Amniotic stem cell (primary cell): ENCODE measurements at places on chromosomes 3 and 15.

GRCh38 chr15:73305331-73306211, 63.2 kb downstream of the HCN4 start:
- peak; percentile 21 for DNase-seq

- DNase-seq = no peak
These were observed 227.5 kb upstream of the EPHA3 start for GRCh38 chr3:88879905-88880304.

GRCh38 chr15:95087253-95087609, 855.9 kb downstream of the MCTP2 start:
- DNase-seq = no peak

- DNase-seq = no peak
These were observed 65.8 kb upstream of the LINGO1 start for GRCh38 chr15:77698481-77698880.

GRCh38 chr3:66052721-66053549, 14.2 kb upstream of the MAGI1 start:
- no peak for DNase-seq

DNA sequence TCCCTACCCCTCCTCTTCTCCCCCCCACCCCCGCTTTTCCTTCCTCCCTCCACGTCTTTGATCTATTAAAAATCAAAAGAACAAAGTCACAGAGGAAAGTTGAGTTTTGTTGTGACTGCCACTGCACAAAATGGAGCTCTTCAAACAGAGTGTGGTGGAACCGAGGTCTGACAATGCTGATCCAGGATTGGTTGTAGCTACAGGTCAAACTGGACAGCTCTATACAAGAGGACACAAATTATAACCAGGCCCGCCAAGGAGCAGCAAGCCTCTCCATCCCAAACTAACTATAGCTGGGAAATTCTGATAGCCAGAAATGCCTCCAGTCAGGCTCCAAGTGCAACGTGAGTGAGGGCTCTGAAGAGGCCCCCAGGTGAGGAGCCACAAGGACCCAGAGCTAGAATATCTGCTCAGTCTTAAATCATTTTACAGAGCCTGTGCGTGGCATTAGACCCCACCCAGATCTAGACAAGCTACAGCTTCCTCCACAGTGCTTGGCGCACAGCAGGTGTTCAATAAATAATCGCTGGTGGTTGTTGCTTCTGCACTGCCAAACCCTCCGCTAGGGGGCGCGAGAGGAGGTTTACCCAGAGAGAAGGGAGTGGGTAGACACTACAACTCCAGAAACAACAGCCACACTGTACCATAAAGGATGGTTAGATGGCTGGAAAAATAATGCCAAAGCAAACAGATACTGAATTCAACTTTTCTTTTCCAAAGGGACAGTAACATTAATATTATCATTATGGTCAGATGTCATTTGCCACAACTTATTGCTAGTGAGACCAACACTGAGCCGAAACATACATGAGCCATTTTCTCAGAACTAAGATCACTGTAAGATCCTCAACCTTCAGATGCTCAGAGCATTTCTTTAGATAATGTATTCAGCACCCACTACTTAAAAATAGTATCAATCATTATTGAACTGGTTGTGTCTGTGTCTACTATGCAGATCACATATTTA, 44.6 kb downstream of the ZIC4 start:
- no peak for DNase-seq

DNA sequence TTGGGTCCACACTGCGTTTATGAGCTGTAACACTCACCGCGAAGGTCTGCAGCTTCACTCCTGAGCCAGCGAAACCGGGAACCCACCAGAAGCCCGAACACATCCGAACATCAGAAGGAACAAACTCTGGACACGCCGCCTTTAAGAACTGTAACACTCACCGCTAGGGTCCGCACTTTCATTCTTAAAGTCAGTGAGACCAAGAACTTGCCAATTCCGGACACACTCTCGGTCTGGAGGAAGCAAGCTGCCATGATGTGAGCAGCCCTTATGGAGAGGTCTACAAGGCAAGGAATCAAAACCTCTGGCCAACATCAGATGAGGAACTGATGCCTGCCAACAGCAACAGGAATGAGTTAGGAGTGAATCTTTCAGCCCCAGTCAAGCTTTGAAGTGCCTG, 62.9 kb downstream of the SLC28A2 start:
- no peak for DNase-seq

DNA sequence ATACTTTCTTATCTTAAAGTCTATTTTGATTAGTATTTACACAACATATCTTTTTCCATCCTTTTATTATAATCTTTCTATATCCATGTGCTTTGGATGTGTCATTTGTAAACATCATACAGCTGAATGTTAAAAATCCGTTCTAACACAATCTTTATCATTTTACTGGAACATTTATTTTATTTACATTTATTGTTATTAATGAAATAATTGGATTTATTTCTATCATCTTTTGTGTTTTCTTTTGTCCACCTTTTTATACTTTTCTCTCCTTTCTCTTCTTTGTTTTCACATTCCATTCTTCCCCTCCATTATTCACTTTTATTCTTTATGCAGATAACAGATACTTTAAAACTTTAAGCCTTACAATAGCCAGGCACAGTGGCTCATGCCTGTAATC, 34.7 kb upstream of the CTDSPL start:
- no peak for DNase-seq

- no peak for DNase-seq
These were observed 92.4 kb downstream of the COL6A6 start for GRCh38 chr3:130609166-130609979.

DNA sequence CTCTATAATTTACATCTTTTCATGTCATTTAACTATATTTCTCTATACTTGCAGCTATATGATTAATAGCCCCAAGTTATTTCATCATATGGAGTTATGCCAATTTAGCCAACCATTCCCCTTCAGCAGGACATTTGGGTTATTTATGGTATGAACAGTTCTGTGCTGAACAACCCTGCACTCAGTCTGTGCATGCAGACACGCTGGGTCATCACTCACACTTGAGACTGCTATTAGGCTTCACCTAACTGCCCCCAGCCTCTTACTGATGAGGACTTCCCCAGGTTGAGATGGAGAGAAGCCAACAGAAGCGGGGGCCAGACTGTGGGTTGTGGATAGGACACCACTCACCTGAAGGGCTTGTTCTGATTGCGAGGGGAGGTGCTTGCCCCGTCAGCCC, 7.3 kb downstream of the TADA3 start:
- no peak for DNase-seq

GRCh38 chr3:10563396-10563795, 58.0 kb upstream of the ATP2B2 start:
- no peak for DNase-seq

- DNase-seq = no peak
These were observed 8.0 kb upstream of the MESP2 start for GRCh38 chr15:89768071-89768500.

DNA sequence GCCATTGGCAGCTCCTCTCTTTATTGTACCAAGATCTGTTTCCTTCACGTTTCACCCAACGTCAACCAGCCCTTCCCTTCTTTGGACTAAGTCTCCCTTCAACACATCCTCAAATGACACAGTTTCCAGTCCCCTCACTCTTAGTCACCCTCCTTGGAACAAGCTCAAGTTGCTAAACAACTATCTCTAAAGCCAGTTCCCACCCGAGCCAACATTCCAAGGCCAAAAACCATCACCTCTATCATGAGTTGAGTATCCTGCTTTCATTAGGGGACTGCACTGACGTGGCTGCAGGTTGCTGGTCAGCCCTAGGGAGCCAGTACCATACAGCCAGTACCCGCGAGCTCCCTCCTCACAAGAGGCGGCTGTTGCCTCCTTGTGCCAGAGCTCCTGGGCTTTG, 73.8 kb downstream of the LIPC start:
- DNase-seq = no peak

GRCh38 chr3:107643038-107643883, 120.5 kb downstream of the BBX start:
- DNase-seq = no peak

DNA sequence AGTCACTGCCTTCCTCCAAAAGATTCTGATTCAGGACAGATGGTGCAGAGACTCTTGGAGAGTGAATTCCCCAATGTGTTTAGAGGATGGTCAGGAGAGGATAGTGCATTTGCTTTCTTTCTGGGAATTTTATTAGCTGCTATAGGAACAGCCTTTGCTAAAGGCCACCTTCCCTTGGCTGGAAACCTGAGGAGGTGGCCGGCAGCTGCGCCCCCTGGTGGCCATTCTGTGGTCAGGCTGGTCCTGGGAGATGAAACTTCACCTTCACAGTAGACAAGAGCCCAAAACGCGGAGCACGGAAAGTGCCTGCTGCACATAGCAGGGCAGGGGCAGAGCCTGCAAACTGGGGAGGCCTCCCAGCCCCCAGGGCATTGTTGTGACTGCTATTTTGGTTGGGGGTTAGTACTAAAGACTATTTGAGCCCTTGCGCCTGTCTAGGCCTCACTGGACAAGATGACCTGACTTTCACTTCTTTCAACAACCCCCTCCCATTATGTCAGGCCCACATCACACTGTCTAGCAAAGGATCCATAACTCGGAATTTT, 34.3 kb downstream of the SEC22C start:
- no peak for DNase-seq

DNA sequence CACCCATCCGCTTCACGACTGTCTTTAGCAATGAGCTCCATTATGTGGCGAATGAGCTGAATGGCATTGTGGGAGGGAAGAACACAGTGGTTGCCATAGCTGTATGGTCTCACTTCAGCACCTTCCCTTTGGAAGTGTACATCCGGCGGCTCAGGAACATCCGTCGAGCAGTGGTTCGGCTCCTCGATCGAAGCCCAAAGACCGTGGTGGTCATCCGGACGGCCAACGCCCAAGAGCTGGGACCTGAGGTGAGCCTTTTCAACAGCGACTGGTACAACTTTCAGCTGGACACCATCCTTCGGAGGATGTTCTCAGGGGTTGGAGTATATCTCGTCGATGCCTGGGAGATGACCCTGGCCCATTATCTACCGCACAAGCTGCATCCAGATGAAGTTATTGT, 27.8 kb upstream of the NFKBIZ start:
- no peak for DNase-seq

- DNase-seq = no peak
These were observed 3.9 kb downstream of the LRRK1 start for GRCh38 chr15:100923076-100923475.

DNA sequence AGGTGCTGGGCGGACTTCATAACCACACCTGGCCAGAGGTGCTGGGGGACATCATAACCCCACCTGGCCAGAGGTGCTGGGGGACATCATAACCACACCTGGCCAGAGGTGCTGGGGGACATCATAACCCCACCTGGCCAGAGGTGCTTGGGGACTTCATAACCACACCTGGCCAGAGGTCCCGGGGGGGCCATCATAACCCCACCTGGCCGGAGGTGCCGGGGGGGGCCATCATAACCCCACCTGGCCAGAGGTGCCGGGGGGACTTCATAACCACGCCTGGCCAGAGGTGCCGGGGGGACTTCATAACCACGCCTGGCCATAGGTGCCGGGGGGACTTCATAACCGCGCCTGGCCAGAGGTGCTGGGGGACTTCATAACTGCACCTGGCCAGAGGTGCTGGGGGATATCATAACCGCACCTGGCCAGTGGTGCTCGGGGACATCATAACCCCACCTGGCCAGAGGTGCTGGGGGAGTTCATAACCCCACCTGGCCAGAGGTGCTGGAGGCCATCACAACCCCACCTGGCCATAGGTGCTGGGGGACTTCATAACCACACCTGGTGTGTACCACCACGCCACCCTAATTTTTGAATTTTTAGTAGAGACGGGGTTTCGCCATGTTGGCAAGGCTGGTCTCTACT, 10.7 kb upstream of the TUBGCP5 start:
- no peak for DNase-seq

DNA sequence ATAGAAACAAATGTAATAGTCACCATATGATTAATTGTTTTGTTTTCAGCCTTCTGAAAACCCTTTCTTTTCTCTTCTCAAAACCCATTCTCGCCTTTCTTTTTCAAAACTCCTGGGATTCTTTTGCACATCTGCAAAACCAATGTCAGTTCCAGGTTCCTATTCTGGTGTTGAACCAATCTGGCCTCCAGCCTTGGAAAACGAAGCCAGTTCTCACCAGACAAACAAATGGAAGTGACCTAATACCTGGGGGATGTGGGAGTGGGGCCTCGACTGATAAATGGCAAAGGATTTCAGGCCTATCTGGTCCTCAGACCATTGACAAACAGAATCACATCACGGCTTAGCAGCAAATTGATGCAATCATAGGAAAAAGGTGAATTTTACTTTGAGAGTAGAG, 73.0 kb downstream of the COL8A1 start:
- no peak for DNase-seq

DNA sequence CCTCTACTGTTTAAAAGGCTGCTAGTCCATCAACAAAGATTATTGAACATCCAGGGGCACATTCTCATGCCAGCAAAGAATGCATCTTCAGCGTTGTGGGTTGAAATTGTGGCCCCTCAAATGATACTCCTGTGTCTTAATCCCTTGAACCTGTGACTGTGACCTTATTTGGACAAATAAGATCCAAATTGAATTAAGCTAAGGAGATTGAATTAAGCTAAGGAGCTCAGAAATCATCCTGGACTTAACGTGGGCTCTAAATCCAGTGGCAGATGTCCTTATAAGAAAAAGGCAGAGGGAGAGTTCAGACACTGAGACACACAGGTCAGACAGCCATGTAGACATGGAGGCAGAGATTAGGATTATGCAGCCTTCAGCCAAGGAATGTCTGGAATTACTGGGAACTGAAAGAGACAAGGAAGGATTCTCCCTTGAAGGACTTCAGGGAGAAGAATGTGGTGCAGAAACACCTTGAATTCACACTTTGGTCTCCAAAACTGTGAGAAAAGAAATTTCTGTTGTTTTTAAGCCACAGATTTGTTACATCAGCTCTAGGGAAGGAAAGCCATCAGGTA, 57.3 kb upstream of the SLC24A5 start:
- DNase-seq = no peak

DNA sequence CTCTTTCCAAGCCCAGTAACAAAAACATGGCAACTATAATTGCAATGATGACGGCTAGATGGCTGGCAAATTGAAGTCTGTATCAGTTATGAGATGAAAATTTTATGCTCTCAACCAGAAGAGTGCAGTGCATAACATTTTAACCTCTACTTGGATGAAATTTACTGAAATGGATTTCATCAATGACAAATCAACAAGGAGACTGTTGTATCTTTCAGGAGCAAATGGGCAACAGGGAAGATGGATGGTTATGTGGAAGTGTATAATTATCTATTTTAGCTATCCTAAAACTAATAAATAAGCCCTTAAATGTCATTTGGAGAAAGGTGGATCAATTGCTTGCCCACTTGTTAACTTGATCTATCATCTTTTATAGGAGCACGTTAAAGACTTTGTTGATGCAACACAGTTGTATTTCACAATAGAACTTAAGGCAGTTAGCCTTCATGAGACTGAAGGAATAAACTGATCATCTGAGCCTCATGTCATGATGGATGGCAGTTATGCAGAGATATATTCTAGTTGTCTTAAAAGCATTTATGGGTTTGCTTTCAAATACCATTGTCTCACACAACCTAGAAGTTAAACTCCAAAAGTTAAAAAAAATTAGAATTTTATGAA, 315.1 kb upstream of the TBC1D5 start:
- DNase-seq = no peak

- DNase-seq = no peak
These were observed 48.8 kb upstream of the MAP4 start for GRCh38 chr3:48065035-48065434.
